ENCODE measurements at places on chromosomes 1 and 21.
A peak's percentile ranks its signal among the peaks of the same experiment; 100 is the strongest.

DNA sequence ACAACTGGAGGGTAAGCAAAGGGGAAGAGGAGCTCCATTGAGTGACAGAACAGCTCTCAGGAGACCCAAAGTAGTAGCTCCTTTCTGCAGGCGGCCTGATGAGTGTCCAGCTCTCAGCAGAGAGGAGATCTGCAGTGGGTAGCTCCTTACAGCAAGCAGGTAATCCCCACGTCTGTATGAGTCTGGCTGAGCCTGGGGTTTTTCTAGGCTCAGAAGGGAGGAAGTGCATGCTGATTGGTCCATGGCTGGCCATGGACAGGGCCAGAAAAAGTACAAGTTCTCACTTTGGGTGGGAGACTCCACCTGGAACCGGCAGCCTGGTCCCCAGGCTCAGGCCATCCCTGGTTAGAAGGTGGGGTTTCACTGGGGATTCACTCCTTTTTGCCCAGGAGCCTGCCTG lies 50.9 kb upstream of the SCYL3 start:
- DNase-seq: no peak

GRCh38 chr1:53644909-53645689 lies 93.9 kb downstream of the GLIS1 start:
- DNase-seq: no peak

DNA sequence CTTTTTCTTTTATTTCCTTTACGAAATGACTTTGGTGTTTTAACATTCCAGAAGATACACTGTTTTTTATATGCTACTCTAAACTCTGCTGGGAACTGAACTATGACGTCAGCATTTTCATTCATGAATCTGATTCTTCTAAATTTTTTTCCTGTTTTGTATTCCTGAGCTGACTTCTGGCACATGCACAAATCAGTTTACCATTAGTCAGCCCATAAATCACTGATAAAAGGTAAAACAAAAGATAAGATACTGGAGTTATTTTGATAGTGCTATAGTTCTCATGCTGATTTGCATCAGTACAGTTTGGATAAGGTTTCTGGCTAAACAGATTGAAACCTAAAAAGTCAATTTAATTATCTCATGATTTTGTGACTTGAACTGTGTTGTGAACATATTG lies 10.4 kb downstream of the CAMTA1 start:
- no peak for DNase-seq

DNA sequence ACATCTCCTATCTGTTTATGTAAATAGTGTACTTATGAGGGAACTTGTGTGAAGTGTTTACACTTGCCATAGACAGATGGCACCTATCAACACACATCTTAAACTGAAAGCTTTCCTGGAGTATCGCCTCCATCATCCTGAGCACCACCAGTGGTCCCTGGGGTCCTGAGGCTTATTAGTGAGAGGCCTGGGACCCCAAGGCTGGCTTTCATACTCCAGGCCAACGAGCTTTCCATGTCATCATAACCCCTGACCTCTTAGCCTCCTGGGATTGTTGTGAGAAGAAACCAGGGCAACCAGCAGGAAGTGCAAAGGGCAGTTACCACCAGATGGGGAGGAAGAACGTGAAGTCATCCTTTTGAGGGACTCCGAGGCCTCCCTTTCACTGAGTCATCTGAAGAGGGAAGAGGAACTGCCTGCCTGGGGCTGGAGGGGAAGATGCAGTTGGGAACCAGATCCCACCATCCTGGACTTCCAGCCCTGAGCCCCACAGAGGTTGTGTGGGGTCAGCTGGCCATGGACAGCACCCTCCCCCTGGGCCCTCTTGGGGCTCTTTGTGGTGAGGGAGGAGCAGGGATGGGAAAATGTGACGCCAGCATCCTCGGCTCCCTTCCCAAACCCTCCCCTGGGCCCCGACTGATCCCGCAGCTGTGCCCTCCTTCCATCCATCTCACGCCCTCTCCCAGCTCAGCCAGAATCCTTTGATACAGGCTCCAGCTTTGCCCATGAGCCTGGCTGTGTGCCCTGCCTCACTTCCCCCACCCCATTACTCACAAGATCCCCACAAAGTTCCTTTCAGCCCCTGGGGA lies 5.8 kb downstream of the INKA2 start:
- no peak for DNase-seq

GRCh38 chr1:14298806-14299205 lies 299.7 kb upstream of the KAZN start:
- DNase-seq: no peak

DNA sequence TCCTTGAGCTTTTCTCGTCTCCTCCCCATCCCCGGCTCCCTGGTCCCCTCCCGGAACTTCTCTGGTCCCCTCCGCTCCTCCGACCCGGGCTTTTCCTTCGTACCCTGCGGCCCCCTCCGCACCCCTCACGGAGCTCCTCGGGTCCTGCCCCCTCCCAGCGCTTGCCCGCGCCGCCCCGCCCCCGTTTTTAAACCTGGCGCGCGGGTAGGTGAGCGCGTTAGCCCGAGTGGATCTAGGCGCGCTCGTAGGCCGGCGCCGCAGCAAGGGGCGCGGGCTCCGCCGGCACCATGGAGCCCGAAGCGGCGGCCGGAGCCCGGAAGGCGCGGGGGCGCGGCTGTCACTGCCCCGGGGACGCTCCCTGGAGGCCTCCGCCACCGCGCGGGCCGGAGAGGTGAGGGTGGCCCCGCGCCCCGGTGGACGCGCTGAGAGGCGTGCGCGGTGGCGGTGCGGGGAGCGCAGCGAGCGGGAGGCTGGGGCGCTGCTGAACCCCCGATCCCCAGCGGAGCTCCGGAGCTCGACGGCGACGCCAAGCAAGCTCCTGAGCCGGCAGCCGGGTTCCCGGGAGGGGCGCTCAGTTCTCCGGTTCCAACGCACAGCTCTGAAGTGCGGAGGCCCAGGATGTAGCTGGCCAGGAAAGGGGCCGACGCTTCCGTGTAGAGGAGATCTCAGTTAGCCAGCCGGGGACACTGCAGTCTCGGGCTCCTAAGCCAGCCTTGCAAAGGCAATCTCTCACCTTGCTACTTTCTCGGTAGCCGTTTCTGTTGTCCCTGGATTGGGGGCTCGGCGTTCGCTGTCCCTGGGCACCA lies at the start of gene RIPPLY3:
TSS of gene RIPPLY3 (plus strand) at position 217 of the 806 bp plus-strand sequence. CDS start at position 288, 71 bp downstream.
- DNase-seq: no peak

- peak; percentile 72 for DNase-seq
These were observed 1.1 kb downstream of the ARHGAP30 start for GRCh38 chr1:161068306-161069234.

GRCh38 chr1:169576935-169577331 lies 9.3 kb downstream of the F5 start:
- no peak for DNase-seq

DNA sequence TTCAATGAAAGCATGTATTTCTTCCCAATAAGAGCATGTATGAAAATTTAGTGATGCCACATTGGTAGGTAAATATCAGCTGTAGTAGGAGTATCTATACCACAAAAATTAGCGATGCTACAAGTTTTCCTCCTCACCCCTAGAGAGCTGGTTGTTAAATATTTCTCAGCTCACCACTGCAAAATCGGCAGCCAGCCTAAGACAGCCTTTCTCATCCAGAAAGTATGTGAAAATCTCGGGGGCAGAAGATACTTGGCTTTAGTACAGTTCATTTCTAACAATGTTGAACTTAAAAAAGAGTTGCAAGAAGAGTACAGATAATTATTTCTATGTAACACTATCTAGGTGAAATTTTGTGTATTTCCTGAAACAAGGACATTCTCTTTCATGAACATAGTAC lies 235.4 kb downstream of the TPR start:
- no peak for DNase-seq

DNA sequence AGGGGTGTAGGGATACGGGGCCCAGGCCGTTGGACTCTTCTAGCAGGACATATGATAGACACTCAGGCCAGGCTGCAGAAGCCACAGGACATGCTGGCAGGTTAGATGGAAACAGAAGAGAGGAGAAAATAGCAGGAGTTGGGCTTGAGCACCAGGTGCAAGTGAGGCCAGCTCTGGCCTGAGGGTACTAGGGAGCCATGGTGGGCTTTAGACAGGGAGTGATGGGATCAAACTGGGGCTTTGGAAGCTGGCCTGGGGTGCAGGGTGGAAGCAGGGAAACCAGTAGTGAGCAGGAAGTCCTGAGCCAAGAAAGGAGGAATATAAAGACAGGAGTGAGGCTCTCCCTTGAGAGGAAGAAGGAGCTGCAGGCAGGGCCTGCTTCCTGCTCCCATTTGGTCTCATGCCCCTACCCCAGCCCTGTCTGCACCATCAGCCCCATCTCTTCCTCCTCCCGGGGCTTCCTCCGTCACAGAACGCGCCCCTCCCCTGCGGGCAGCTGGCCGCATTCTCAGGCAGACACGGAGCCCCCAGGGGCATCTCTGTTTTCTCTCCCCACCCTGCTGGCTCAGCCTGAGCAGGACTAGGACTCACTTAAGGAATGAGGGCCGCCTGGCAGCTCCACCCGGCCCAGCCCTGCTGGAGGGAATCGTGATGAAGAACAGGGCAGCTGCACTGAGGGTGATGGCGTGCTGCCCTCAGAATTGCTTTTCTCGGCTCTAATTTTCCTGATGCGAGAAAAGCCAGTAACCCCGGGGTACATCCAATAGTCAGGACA lies 165.5 kb upstream of the TMEM51 start:
- no peak for DNase-seq

- DNase-seq: no peak
These were observed 12.6 kb downstream of the C1orf162 start for GRCh38 chr1:111486431-111486830.

DNA sequence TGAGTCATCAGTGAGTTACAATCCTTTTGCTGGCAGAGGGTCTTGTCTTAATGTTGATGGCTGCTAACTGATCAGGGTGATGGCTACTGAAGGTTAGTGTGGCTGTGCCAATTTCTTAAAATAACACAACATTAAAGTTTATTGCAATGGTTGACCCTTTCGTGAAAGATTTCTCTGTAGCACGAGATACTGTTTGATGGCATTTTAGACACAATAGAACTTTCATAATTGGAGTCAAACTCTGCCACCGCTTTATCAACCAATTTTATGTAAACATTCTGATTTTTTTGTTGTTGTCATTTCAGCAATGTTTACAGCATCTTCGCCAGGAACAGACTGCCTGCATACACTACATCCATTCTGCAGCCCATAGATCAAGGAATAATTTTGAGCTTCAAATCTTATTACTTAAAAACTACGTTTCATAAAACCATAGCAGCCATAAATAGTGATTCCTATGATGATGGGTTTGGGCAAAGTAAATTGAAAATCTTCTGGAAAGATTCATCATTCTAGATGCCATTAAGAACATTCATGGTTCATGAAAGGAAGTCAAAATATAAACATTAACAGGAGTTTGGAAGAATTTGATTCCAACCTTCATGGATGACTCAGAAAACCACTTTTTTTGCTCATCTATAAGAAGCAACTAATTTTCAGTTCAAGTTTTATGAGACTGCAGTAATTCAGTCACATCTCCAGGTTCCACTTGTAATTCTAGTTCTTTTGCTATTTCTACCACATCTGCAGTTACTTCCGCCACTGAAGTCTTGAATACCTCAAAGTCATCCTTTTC lies 85.9 kb downstream of the TYW3 start:
- DNase-seq: no peak

DNA sequence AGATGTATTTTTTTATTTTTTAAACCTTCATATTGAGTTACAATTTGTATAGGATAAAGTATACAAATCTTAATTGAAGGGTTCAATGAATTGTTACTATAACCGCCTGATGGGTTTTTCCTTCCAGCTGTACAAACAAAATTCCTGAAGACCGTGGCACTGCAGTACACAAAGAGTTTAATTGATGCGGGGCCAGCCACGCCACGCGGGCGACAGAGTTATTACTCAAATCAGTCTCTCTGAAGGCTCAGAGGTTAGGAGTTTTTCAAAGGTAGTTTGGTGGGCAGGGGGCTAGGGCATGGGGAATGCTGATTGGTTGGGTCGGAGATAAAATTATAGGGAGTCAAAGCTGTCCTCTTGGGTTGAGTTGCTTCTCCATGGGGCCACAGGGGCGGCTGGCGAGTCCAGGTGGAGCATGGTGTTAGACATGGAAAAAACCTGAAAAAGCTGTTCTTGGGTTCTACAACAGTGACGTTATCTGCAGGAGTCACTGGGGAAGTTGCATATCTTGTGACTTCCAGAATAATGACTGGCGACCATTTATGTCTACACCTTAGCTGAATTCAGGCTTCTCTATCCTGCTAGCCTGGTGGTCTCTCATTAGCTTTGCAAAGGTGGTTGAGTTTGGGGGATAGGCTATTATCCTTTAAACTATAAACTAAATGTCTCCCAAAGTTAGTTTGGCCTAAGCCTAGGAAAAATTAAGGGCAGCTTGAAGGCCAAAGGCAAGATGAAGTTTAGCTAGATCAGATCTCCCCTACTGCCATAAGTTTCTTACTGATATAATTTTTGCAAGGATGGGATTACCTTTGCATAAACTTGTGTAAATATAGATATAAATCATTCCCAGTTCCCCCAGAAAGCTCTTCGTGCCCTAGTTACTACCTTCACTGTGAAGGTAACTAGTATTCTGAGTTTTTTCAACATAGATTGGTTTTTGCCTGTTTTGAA lies 13.0 kb upstream of the TMEM9 start:
- no peak for DNase-seq

DNA sequence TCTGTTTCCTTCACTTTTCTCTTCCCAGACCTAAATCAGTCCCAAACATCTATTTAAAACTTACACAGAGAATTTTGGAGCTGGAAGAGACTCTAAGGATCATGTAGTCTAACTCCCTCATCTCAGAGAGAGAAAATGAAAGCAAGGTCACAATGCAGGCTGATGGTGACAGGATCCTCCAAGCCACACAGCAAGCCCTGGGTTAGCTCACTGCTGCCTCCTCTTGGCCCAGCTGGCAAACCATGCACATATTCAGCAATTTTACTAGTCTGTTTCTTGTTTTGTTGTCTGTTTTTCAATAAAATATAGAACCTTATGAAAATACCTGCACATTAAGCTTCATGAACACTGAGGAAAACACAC lies 27.7 kb upstream of the LY9 start:
- peak; percentile 73 for DNase-seq

DNA sequence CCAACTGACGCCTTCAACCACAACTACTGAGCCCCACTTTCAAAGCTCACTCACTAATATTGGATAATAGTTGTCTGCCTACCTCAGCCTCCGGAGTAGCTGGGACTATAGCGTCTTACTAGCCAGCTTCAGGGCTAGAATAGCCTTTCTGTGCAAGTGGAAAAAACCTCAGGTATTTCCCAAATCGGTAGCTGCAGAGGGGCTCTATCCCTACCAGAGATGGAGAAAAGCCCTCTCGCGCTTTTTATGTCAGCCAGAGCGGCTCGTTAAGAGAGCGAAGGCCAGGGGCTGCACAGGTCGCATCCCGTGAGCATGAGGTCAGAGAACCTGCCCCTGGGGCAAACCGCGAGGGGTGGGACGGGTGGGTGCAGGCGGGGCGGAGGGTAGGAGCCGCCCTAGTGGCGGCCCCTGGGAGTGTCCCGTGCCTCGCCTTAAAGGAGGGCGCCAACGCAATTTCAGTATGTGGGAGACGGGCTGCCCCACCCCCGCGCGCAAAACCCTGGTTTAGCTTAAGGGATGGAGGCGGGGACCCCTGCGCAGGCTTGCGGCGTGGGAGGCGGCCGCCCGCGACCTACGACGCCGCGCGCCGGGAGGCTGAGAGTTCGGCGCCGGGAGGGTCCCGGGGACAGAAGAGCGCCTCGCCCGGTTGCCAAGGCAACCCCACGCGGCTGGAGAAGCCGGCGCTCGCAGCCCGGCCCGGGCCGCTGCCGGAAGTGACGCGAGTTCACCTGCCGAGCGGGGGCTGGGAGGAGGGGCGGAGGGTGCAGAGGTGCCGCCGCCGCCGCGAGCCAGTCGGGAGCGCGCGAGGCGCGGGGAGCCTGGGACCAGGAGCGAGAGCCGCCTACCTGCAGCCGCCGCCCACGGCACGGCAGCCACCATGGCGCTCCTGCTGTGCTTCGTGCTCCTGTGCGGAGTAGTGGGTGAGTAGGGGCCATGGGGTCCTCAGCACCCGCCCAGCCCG lies at the start of gene CXADR:
TSS of gene CXADR (plus strand) at position 791 of the 961 bp plus-strand sequence. CDS start at position 878, 87 bp downstream.
- peak; percentile 71 for DNase-seq

Data from effector CD4-positive, alpha-beta T cell (primary cell).